Naive thymus-derived CD4-positive, alpha-beta T cell (primary cell): ENCODE measurements at places on chromosomes 7 and 10. TPM values are rescaled to one million over a fixed set of nuclear protein-coding genes. Genes with fewer than 3 reads are reported as not detected.

DNA sequence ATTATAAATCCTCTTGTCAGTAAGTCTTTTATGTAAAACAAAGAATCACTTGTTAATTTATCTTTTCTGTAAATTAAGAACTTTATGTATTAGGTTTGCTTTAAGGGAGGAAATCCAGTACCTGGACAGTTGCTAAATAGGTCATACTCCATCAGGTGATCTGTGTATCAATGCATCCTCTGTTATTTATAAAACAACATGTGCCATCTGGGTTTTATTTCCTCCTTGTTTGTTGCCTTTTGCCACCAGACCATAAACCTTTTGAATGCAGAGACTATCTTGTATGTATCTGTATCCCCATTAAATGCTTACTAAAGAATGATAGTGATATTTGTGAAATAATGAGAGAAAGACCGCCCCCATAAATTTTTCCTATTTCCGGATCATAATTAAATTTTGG lies 70.0 kb downstream of the SLC35B4 start:
- no peak for DNase-seq

DNA sequence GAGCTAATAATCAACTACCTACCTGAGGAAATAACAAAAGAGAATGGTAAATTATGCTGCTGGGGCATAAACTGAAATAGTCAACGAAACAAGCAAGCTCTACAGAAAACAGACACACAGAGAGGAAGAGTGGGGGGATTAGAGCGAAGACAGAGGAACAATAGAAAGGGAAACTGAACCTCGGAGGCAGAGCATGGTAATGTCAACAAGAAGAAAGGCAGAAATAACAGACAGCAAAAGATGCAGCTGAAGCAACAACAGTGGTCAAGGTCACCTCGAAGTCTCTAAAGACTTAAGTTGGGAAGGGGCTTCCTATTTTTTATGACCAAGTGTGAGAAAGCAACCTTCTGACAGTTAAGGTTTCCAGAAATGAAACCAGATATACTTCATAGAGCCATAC lies 177.0 kb downstream of the ZNF438 start:
- no peak for DNase-seq

DNA sequence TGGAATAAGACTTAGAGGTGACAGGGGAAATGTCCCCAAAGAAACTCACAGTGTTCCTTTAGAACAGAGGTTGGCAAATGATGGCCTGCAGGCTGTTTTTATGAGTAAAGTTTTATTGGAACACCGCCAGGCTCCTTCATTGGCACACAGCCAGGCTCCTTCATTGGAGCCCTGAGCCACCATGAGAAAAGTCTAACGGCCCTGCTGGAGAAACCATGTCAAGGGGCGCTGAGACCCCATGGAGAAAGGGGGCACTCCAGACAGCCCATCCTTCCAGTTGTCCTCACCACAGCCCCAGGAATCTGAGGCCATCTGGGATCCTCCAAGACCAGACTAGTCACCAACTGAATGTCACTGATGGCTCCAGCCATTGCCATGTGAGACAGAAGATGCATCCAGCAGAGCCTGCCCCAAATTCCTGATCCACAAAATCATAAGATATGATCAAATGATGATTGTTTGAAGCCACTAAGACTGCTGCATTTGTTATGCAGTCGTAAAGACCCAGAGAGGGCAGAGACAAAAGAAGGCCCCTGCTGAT lies 88.2 kb upstream of the GPR26 start:
- no peak for DNase-seq

DNA sequence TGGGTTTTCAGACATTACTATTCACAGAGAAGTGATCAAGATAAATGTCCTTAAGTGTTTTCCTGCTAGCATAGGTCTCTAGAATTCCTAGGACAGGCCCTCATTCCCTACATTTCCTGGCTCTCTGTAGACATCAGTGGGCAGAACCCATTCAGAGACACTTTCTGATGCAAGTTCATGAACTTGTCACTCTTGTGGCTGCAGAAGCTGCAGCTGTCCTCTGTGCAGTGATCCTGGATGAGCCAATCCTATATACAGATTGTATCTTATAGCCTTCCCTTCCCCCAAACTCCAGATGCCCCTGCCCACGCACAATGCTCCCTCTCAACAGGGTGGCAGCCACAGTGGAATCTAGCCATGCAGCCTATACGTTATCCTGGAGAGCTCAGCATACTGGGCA lies 12.6 kb upstream of the GRB10 start:
- no peak for DNase-seq

The PLXNA4 gene
- polyA plus RNA-seq, result 0.24 TPM

DNA sequence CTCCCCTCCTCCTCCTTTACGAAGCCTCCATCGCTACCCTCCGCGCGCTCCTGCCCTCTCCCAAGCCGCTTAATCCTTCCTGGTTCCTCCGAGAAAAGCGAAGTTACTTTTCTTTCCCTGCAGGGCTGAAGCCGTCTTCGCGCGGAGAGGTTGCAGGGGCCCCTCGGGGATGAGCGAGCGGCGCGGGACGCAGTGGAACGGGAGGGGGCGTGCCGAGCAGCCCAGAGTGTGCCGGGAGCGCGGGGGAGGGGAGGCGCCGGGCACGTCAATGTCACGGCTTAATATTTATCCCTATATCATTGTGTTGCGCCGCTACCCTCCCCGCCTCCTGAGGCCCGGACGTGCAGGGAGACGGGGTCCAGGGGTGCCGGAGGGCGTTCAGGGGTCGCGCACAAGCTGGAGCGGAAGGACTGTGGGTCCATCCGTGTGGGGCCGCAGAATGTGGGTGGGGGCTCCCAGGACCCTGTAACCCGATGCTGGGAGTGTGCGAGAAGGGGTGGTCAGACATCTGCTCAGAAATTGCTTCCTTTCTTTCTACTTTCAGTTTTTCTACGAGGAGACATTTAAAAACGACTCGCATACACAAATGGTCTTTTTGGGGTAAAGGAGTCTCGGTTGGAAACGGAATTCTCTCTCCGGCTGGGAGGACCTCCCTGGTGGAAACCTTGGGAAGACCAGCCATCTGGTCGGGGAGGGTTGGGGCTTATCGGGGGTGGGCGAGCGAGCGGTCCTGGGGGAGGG lies 2.4 kb downstream of the CDK6 start:
- DNase-seq, result peak; percentile 61

GRCh38 chr10:9814285-9814864 lies 1203.3 kb upstream of the CELF2 start:
- no peak for DNase-seq

The CDHR3 gene
- 3.0 TPM for polyA plus RNA-seq
